ENCODE measurements at places on chromosomes 2 and 18.

DNA sequence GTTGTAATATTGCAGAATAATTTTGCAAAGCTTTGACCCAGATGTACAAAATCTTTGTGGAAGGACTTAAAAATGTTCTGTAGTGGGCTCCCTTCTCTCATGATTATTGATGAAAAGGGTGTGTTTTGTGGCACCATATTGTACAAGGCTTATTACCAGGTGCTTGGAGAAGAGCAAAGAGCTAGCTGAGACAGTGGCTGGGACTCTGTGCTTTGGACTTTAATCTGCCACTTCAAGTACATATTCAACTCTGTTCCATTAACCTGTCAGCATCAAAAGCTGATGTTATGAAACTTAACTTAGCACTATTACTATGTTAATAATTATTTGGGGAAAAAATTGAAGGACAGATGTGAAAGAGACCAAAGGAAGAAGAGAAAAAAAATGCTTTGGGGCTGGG lies 31.0 kb downstream of the CCDC195 start:
- no peak for DNase-seq

- peak; percentile 75 for DNase-seq
Measured at GRCh38 chr2:14256890-14257289, 375.6 kb upstream of the LRATD1 start.

DNA sequence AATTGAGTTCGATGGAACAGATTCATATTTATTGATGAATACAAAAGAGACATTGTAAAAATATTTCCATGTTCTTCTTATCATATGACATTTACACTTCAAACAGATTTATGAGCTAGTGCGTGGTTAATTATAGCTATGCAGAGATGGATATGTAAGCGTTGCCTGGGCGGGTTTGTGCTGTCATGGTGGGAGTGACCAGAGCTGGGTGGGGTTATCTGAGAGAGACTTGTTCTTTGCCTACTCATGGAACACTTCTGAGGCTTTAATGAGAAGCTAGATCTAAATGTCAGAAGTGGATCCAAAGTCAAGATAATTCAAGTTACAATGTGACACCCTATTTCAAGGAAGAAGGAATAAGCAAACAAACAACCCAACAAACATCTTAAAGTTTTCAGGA lies 162.3 kb upstream of the ZEB2 start:
- no peak for DNase-seq

DNA sequence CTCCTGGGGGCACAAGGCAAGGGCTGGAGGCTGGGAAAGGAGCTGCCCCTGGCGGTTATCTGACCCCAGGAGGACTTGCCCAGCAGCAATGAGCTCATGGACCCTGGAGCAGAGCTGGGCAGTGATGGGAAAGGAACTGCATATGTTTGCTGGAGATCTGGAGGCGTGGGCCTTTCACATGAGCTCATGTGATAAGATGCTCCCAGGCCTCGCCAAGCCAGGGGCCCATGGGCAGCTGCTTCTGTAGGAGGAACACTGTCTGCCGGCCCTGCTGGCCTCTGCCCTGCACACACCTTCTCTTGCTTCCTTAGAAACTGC lies 9.0 kb upstream of the NPPC start:
- no peak for DNase-seq

- no peak for DNase-seq
Measured at GRCh38 chr18:42641996-42642395, 473.5 kb downstream of the RIT2 start.

DNA sequence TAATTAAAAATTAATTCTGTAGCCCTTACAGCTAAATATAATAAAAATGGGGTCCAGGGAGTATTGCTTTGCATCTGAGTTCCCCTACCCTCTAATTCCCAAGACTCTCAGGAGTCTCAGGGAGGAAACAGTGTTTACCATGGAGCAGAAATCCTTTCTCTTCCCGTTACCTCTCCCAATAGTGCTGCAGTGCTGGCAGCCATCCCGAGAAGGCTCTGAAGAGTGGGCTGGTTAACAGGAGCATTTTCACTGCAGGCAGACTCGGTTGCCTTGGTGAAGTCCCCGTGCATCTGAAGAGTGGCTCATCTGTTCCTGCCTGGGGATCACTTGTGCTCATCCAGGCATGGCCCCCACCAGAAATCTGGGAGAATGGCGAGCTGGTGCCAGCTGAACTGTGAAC lies 41.8 kb upstream of the TMEM178A start:
- no peak for DNase-seq

DNA sequence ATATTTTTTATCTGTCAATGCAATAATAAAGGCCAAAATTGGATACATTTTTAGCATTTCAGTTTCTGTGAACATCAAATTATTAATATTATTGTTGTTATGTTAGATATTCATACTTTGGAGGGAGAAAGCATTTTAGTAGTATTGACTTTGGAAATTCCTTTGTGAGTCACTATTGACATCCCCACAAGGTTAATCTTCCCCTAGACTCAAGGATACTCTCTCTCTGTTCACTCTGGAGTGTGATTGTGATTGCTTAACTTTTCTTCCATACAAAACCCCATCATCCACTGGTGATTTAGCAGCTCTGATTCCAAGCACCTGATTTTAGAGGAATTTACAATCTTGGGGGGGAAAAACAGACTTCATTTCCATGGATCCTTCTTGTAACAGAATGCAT lies 352.0 kb downstream of the THSD7B start:
- no peak for DNase-seq

DNA sequence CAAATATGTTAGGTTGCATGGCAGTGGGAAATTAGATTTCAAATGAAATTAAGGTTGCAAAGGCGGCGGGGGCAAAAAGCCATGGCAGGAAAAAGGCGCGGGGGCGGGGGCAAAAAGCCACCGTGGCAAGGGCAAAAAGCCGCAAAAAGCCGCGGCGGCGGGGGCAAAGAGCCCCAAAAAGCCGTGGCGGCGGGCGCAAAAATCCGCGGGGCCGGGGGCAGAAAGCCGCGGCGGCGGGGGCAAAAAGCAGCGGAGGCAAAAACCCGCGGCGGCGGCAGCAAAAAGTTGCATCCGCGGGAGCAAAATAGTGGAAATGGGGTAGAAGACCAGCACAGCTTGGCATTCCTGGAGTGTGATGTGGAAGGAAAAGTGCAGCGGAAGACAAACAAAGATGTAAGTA lies 417.1 kb downstream of the ANKRD30B start:
- peak; percentile 31 for DNase-seq

DNA sequence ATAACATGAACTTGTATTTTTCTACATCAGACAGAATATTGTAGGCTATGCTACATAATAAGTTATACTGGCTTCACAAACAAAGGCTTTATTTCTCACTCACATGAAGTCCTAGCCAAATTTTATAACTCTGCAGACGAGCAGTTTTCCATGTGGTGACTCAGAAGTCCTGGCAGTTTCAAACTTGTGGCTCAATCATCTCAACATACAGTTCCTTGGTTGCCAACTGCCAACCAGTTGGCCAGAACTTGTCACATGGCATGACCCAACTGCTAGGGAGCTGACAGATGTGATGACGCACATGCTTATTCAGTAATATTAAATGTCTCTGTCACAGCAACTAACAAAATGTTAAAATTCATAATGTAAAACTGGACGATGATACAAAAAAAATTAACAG lies 63.8 kb upstream of the ZC3H15 start:
- no peak for DNase-seq

- no peak for DNase-seq
Measured at GRCh38 chr2:68750592-68751396, 16.2 kb downstream of the ARHGAP25 start.

GRCh38 chr2:42510191-42510590 lies 16.4 kb upstream of the KCNG3 start:
- no peak for DNase-seq

GRCh38 chr18:9627642-9628041 lies 13.3 kb upstream of the PPP4R1 start:
- DNase-seq, result peak; percentile 74

- DNase-seq, result no peak
Measured at GRCh38 chr2:233411162-233411561, 56.9 kb downstream of the DGKD start.

GRCh38 chr18:27931535-27931934 lies 245.4 kb downstream of the CDH2 start:
- no peak for DNase-seq

DNA sequence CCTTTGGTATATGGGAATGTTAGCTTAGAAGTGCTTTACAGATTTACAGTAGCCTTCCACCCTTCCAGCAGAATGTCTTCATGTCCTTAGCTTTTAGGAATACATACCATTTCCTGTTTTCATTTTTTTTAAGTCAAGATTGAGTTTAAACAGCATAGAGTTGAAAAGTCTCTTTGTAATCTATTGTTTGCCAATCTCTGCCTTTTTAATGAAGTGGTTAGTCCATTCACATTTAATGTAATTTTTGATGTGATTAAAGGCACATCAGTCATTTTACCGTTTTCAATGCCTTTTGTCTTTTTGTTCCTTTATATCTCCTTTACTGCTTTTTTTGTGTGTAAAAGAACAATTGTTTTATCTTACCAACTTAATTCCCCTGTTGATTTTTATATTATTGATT lies 233.4 kb upstream of the SMIM21 start:
- no peak for DNase-seq

DNA sequence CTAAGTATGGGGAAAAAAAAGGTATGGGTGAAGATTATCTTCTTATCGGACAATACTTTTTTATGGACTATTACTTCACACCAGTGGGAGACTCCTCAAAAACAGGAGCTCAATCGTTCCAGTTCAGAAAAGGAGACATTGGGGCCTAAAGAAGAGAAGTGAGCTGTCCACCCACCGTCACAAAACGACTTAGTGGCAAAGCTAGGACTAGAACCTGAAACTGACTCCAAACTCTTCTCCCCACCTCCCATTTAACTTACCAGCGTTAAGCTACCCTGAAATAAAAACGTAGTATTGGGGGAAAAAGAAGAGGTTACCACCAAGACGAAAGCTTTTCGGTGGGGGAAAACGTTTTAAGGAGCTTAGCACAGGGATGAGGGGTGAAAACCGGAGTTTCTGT lies 503 bp downstream of the GTF3C3 start:
- no peak for DNase-seq

GRCh38 chr2:44055664-44056063 lies 59.9 kb upstream of the LRPPRC start:
- DNase-seq, result no peak

DNA sequence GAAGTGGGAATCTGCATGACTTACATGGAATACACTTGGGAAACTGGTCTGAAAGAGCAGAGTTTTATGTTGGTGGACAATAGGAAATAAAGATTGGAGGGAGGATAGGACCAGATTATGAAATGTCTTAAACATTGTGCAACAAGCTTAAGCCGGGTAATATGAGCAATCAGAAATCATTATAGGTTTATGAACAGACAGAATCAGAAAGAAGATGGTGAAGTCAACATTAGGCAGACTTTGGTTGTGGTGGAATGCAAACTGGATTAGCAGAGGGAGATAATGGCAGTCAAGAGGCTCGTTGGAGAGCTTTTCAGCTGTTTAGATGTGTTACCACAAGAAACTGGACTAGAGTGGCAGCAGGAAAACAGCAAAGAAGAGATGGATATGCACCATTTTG lies 43.5 kb downstream of the CRIM1 start:
- DNase-seq, result no peak

DNA sequence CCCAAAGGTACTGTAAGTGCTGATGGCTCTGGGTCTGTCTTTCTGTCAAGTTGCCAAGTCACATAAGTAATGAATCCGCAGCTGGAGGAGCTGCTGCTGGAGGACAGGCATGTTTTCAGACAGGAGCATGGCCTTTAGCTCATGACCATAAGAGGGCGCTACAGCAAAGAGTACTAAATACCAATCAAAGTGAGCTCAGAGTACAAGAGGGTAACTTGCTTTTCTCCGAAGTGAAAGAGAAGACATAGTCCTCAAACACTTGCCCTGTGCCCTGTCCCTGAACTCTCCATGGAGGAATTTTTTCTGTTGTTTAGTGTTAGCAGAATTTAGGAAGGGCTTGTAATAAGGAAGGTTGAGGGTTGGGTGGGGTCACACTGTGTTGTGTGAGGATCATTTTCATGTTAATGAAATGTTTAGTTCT lies 58.0 kb upstream of the EML6 start:
- peak; percentile 76 for DNase-seq

GRCh38 chr2:129139380-129139779 lies 820.7 kb upstream of the HS6ST1 start:
- DNase-seq, result no peak

- no peak for DNase-seq
Measured at GRCh38 chr2:100137318-100137717, 5.1 kb downstream of the AFF3 start.

DNA sequence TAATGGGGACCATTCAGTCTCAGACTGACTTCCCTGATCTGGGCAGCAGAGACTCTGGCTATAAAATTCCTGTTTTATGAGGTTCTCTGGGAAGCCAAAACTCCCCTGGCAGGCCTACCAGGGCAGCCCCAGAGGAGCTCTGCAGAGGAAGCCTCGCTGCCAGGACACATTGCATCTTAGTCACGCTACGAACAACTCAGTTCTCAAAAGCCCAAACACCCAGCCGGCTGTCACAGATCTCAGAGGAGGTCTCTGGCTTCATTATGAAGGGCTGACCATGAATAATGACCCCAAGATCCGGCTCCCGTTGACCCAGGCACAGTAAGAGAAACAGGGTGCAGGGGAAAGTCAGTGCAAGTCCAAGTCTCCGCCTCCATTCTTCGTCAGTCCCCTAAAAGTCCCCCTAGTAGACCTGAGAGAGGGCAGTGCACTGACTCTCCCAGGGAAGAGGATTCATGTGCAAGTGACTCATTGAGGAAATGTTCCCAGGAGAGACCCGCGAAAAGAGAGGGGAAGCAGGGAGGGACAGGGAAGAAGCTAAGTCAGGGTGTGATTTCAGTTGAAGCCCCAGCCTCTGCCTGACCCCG lies 212.3 kb downstream of the CYP26B1 start:
- DNase-seq, result peak; percentile 51

DNA sequence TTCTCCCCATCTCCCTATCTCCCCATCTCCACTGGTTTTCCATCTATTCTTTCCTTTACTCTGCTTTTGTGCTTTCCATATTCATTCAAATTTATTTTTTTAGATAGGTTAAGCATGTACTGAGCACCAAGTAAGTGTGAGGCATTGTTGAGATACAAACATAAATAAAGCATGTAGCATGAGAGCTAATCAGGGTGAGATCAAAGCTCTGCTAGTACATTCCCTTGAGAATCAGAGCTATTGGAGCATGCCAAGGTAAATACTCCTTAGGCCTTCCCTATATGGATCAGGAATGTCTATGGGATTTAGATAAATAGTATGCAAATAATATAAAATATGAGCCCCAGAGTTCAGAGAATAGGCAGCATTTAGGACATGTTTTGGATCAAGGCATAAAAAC lies 25.3 kb downstream of the BABAM2 start:
- DNase-seq, result no peak

GRCh38 chr2:147083664-147084063 lies 761.2 kb upstream of the ACVR2A start:
- DNase-seq, result no peak

GRCh38 chr2:226115102-226115831 lies 684.4 kb downstream of the IRS1 start:
- no peak for DNase-seq

DNA sequence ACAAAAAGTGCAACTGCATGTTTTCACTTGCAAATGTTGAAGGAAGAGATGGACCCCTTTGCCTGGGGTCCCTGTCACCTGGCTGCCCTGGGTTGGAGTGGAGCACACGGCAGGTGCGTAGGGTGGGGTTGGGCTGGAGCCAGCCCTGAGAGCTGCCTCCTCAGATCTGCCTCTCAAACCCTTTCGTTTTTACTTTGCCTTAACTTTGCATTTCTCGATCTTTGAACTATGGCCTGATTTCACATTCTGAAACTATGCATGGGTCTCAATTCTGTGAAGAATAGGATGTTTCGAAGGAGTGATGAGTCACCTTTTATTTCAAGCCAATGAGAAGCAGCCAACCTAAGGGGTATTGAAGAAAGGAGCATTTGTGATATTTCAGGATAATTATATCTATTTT lies 132.8 kb downstream of the ACOXL start:
- no peak for DNase-seq
